SHP77 treated with DMSO at 0.1 percent for 48 hours (cell line): ENCODE measurements at places on chromosomes 3 and 15.

DNA sequence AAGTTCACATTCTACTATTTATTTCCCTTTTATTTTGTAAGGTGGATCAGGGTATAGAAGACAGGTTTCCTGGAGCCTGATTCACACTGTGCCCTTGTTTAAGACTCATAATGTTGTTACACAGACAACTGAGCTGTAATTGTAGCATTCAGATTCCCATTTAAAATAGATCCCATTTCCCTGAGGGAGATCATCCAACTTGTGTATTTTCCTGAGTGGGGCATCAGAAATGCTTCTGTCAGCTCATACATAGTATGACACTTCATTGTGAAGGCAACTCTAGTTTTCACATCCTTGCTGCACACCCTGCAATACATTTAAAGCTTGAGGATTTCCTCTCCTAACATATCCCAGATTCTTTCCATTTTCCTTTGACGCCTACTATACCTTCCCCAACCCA, 659.7 kb downstream of the GRM7 start:
- DNase-seq: no peak

DNA sequence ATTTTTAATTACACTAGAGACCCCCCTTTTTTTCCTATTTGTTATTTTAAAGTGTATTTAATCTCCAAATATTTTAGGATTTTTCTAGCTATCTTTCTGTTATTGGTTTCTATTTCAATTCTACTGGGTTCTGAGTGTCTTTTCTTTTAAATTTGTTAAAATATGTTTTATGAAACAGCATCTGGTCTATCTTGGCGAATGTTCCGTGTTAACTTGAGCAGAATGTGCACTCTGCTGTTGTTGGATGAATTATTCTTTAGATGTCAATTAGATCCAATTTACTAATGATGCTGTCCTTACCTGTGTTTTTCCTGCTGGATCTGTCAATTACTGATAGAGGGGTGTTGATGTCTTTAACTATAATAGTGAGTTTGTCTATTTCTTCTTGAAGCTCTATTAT, 462.0 kb upstream of the CNTN3 start:
- no peak for DNase-seq

- no peak for DNase-seq
These were observed 30.1 kb upstream of the C3orf80 start for GRCh38 chr3:160195106-160195505.

- no peak for DNase-seq
These were observed 19.5 kb downstream of the UBXN7 start for GRCh38 chr3:196412704-196413103.

DNA sequence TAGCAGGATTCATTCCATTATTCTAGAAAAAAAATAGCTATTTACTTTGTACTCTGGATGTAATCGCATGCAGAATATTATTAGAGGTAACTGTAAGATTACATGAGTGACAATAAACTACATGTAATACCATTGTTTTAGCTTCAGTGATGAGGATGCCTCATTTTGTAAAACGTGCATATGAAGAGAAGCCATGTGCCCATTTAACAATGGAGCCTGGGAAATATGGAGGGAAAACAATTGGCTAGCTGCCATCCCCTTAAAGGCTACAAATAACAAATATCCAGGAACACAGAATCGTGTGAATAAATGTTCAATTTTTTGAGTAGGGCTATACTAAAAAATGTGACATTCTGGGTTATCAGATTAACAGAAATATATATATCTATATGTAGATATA, 151.1 kb downstream of the SAMMSON start:
- DNase-seq: no peak

DNA sequence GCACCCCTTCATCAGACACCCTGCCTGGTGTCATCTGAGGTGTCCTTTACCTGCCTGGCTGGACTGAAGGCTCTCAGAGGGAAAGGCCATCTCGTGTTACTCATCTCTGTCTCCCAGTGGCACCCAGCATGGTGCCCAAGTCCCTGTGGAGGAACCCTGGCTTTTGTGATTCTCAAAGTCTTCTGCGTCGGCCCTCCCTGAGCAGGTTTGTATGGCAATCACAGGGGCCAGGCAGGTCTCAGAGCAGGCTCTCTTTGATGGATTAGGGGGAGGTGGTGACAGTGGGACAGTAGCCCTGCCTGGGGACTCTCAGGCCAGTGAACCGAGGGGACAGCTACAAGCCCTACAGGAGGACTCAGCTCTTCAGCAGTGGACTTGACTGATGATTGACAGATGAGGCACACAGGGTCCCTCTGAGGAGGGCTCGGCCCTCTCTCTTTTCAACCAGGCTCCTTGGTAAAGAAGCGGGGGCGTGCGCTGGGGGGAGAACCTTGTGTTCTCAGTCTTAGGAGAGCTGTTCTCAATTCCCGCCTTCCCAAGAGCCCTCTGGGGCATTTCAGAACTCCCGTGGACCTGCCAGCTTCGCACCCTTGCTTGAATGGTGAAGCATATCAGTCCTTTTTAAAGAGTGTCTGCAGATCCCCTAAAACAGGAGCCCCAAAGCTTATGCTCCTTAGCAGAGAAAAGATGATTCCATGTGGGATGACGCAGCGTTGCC, 108.3 kb downstream of the VGLL4 start:
- no peak for DNase-seq

GRCh38 chr15:72382146-72382545, 6.3 kb upstream of the HEXA start:
- DNase-seq: no peak

DNA sequence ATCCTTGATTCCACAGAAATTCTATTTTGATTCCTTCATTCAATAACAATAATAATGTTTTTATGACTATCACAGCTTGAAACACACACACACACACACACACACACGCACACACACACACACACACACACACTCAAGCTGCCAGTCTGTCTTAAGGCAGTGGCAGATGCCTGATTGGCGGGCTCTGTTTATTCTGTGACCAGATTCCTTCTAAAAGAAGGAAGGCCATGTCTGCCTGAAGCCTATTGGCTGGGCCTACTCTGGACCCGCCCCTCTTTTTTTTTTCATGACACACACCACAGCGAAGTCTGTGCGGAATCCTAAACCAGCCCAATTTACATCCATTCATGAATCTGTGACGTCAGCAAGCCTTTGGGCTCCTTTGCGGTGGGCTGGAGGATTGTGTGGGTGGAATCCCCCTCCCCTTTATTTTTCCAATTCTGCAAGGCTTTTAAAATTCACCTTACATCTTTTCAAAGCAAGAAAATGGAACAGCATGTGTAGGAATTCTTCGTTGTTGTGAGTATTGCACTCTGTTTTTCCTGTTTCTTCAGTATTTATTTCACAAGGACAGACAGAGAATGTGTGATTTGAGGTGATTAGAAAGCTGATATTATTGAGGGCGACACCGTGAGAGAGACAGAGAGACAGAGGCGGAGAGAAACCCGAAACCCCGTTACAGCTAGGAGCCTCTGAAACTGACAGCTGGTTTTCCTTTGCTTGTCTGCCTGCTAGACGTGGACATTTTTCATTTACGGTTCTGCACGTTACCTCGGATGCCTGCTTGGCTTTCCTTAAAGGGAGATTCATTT, at the start of gene MAP3K13:
MAP3K13 (plus strand) TSS at position 287 of the 812 bp plus-strand sequence. CDS start 65,446 bp downstream, outside the sequence.
- peak; percentile 79 for DNase-seq

GRCh38 chr3:143242691-143243090, 123.1 kb downstream of the CHST2 start:
- no peak for DNase-seq

GRCh38 chr15:87490666-87491065, 765.9 kb downstream of the NTRK3 start:
- DNase-seq: no peak
